OCI-LY7 (cell line): ENCODE measurements at places on chromosomes 7 and 10.

GRCh38 chr7:134855442-134855841 is 76.0 kb downstream of the CALD1 start:
- DNase-seq, result no peak

- no peak for DNase-seq
Measured at GRCh38 chr10:13555884-13556510, 27.2 kb upstream of the BEND7 start.

DNA sequence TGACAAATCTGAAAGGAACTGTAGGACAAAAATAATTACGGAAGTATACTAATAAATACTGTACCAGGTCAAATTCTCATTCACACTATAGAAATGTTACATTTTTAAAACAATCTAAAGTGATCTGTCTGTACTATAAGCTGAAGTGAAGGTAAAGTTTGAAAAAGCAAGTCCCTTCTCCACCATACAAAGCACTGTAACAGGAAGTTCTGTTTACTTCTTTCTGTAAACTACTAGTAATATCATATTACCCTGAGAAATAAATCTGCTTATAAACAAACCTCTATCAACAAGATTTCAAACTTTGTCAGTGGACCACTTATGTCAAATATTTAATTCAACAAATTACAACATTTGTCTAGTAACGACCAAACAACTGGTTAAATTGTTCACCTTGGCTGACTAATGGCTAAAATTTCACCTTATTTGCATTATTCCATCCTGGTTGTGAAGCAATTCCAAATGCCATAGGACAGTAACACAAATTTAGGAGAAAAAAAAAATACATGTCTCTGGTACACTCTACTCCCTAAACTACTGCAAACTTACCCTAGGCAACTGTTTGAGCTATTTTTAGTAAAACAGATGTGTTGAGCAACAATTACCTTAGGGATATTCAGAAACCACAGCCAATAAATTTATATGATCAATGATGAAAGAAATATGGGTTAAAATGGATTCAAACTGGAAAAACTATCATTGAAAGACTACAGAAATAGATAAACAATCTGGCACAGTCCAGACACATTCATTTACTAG is 126.0 kb downstream of the NRBF2 start:
- no peak for DNase-seq

- DNase-seq, result peak; percentile 40
Measured at GRCh38 chr7:28890137-28890536, 68.0 kb downstream of the TRIL start.

DNA sequence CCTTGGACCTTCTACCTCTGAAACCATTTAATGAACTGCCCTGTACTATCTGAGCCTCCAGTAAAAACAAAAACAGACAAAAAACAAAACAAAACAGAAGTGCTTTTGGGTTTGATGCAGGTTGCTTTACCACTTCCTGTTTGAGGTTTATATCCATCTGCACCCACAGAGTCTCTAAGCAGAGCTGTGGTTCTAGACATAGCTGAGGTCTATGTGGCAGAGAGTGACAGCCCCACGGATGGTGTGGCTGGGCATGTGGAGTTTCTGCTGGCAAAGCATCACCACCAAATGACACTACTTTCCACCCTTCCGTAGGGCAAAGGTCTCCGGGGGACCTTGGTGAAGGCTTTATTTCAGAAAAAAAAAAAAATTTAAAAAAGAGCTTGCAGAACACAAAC is 754.2 kb downstream of the GRID1 start:
- DNase-seq, result peak; percentile 44
